ENCODE measurements at places on chromosomes 3 and 15.

DNA sequence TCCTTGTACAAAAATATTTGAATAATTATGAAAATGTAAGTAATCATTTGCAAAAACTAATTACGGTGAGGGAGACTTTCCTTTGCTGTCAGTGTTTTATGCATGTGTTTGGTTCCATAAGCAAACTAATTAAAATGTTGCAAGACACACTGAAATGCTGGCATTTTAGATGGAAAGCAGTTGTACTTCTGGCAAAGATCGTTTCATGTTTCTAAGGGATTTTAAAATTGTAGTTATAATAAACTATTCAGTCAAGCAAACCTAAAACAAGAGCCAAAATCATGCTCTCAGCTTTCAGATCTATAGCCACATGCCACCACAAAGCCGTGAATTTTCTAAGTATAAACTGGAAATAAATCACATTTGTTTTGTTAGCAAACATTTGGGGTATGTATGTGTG lies 240.1 kb upstream of the ZNF385D start:
- DNase-seq: no peak

DNA sequence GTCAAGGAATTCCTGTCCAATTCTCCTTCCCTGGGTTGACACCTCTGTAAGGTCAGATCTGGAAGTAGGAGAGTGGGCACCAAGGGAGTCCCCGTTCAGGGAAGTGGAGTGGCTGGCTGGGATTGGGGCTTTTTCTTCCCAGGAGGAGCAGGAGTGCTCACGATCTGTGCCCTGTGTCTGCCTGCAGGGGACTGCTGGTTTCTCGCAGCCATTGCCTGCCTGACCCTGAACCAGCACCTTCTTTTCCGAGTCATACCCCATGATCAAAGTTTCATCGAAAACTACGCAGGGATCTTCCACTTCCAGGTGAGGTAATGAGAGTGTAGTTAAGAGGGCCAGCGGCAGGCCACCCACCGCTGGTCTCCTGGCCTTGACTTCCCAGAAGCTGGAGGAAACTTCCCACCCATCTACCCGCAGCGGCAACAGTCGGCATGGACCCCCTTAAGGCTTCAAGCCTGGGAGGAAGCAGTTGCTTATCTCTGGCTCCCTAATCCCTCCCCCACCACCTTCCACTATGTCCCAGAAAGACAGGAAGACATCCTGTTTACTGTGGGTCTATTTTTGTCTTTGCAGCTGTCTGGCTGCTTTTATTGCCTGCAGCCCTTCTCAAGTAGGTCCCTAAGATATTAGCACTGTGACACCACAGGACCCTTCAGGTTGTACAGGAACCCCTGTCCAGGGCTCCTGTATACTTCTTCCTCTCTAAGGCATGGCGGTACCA lies 26.8 kb downstream of the CAPN3 start:
- no peak for DNase-seq

DNA sequence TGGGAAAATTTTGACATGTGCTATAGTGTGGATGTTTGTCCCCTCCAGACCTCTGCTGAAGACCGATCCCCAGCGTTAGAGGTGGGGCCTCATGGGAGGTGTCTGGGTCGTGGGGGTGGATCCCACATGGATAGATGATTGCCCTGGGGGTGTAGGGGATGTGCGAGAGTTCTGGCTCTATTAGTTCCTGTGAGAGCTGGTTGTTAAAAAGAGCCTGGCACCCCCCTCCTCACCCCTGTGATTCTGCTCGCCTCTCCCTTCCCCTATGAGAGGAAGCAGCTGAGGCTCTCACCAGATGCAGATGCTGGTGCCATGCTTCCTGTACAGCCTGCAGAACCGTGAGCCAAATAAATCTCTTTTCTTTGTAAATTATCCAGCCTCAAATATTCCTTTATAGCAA lies 67.4 kb downstream of the ATP10A start:
- no peak for DNase-seq

GRCh38 chr3:140563206-140563760 lies 114.6 kb upstream of the TRIM42 start:
- no peak for DNase-seq

- no peak for DNase-seq
These were observed 41.6 kb downstream of the IQCH start for GRCh38 chr15:67296188-67296587.

GRCh38 chr15:52281085-52282035 lies 14.2 kb downstream of the MYO5C start:
- DNase-seq: peak; percentile 19

- peak; percentile 94 for DNase-seq
These were observed 17.3 kb downstream of the KPNA1 start for GRCh38 chr3:122497425-122497824.

GRCh38 chr15:85772668-85773067 lies 22.1 kb downstream of the KLHL25 start:
- no peak for DNase-seq
